ENCODE measurements at places on chromosomes 6 and 20.

DNA sequence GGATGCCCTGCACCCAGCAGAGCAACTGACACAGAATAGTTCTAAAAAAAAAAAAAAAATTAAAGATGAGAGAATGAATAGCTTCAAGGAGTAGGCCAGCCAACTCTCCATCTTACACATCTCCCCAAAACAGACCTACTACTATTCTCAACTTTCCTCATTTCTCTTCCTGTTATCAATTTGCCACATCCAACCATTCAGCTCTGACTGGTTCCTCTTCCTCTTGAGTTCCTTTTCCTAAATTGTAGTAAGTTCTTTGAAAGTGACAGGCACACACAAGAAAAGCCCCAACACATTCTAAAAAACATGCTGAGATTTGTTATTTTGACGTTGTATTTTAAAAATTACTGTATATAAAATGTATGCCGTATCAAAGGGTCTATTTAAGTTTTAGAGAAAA, 117.2 kb downstream of the PDSS2 start:
- DNase-seq, result no peak

DNA sequence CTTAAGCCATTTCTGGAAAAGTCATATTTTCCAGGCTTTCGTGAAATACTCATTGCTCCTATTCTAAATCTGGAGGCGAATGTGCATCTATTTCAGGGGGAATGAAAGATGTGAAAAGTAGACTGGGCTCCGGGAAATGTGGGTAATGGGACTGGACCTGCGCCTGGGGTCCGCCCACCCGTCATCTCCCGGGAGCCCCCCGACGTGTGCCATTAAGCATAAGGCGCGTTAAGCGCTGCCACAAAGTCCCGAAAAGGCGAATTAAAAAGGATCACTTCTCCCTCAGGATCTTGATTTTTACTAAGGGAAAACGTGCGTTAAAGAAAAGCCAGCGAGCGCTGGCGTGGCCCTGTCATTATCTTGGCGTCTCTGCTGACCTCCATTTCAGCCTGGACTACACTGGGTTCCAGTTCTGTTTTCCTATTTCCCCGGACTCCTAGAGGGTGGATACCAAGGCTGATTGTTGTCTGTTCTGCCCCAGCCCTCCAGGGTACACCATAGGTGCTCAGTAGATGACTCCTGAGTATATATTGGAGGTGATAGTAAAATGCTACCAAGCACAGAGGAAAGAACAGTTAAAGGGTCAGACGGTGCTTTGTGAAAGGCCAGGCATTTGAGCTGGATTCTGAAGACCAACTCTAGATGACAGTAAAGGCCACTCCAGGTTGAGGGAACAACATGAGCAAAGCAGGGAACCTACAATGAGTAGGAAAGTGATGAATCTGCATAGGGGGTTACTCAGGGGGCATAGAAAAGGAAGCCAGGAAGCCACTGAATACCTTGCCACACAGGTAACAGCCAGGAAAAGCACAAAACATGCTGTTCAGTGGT, 89.2 kb upstream of the ARID1B start:
- DNase-seq, result peak; percentile 62

DNA sequence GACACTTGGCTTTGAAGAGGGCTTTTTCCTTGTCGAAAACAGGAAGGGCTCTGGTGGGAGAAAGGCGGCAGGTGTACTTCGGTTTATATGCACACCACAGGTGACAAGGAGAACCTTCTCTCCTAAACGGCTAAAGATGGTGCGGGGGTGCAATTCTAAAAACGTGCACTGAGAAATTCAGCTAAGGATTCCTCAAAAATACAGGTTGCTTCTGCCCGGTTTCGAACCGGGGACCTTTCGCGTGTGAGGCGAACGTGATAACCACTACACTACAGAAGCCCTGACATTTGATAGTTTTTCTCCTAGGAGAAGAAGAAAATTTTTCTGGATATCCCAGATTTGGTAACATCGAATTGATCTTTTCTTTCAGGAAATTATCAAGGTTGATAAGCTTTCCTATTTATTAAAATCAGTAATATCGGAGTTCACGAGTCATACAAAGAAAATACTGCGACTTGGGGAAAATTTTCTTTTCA, 32.0 kb downstream of the POM121L2 start:
- peak; percentile 61 for DNase-seq

DNA sequence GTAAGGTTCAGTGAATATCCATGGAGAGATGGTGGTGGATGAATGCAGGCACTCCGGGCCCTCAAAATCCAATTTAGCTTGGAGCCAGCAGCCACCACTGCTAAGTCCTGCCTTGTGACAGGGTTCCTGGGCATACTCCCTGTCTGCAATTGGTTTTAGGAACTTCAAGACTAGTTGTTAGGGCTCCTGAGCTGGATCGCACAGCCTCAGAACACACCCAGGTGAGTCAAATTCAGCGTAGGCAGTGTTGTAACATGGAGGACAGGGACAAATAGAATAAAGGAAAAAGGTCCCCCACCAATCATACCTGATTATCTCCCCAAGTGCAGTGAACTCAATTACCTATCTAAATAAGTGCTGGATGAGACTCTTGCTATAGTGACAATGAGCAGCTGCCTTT, 74.6 kb downstream of the PERP start:
- no peak for DNase-seq

GRCh38 chr6:136693090-136693489, 99.2 kb downstream of the MAP3K5 start:
- no peak for DNase-seq

- no peak for DNase-seq
Observed at GRCh38 chr6:45822246-45822812, 193.3 kb downstream of the CLIC5 start.

DNA sequence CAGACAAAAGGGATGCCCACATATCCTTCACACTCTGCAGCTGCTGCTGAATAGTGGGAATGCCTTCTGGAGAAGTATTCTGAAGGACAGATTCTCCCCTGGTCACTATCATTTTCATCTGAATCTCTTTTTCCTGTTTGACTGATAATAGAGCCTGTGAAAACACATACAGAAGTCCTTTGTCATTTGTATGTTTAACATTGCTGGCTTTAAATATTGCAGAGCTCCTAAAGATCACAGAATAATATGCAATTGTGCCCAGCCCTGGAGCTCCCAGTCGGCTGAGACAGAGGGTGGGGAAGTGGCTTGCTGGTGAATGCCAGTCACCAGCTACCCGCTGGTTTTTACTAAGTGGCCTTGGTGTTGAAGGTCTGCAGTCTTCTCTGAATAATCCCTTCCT, 272.3 kb downstream of the SYNE1 start:
- DNase-seq, result no peak

DNA sequence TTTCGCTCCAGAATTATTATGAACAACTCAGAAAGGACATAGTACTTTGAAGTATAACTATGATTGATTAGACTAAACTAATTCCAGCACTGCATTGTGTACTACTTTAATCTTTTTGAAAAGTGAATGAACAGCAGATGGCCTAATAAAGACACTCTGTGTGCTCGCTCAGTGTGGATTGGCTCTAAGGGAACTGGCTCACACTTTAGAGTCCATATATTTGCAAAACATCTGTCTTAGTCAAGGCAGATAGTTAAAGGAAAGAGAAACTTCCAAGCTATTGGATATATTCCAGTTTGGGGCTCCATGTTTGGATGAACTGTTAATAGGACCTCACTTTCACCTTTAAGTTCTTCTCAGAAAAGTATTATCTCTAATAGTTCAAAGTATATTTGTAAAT, 218.9 kb downstream of the EYA4 start:
- no peak for DNase-seq

- DNase-seq, result no peak
Observed at GRCh38 chr6:33987531-33988021, 158.3 kb downstream of the GRM4 start.

DNA sequence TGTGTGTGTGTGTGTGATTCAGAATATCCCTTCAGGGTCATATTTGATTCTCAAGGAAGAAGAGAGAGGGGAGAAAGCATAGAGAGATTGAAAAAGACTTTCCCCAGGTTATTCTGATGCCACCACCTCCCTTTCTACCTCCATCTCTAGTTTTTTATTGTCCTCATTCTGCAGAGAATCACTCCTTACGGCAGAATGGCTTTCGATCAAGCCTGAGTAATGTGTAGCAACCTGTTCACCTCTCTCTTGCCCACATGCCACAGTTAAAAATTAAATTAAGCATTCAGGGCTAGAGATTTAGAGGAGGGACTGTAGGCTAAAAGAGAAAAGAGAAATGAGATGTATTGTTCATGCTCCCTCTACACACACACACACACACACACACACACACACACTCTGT, 18.1 kb downstream of the KLHL32 start:
- no peak for DNase-seq

GRCh38 chr6:165987483-165988301, 180.0 kb downstream of the TBXT start:
- peak; percentile 90 for DNase-seq

- DNase-seq, result peak; percentile 83
Observed at GRCh38 chr6:108565893-108566292, 5.2 kb downstream of the FOXO3 start.
